ENCODE measurements at places on chromosomes 6 and 20.
A peak's percentile ranks its signal among the peaks of the same experiment; 100 is the strongest.

GRCh38 chr6:25556516-25556915 is 95.5 kb upstream of the SCGN start:
- H3K27me3 ChIP-seq = no peaks in the 10 kb centered on the region
- no peak overlapping the region for H3K4me3 ChIP-seq
- no peaks in the 10 kb centered on the region for H3K4me1 ChIP-seq
- no peaks in the 10 kb centered on the region for H3K36me3 ChIP-seq
- no peak overlapping the region for H3K27ac ChIP-seq

GRCh38 chr20:16260911-16261310 is 312.3 kb downstream of the KIF16B start:
- DNase-seq = no peak
- H3K27ac ChIP-seq = no peak overlapping the region
- no peaks in the 10 kb centered on the region for H3K4me1 ChIP-seq
- no peaks in the 10 kb centered on the region for H3K36me3 ChIP-seq
- H3K27me3 ChIP-seq = no peaks in the 10 kb centered on the region

- H3K36me3 ChIP-seq = no peaks in the 10 kb centered on the region
- H3K4me3 ChIP-seq = no peak overlapping the region
- no peaks in the 10 kb centered on the region for H3K27me3 ChIP-seq
- DNase-seq = no peak
- H3K4me1 ChIP-seq = no peaks in the 10 kb centered on the region
- no peak overlapping the region for H3K27ac ChIP-seq
These were observed 38.1 kb downstream of the HTR1B start for GRCh38 chr6:77425216-77425615.

DNA sequence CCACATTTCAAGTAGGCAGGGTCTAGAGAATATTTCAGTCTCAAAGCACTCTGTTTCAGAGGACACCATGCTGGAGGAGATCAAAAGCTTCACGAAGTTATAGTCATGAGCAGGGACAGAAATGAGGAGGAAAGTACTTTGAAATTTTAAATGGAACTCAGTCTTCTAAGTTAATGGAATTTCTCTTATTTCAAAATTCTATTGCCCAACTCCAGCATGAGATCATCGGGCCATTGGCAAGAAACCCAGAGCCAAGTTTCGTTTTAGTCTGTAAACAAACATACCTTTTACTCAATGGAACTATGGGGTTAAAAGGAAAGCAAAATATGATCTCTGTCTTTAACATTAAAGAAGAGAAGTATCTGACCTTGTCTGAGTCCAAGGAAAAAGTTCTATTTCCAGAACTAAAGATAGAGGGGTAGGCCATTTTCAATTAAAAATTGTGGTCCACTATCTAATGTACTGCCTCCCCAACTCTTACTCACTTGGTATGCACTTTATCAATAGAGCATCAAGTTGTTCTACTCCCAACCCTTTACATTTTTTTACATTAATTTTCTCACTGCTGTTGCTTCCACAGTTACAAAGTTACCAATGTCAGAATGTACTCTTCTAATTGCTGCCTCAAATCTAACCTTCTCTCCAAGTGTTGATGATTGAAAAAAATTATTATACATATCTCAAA is 235.3 kb upstream of the NRSN1 start:
- no peaks in the 10 kb centered on the region for H3K36me3 ChIP-seq
- H3K4me3 ChIP-seq = no peak overlapping the region
- H3K27me3 ChIP-seq = no peaks in the 10 kb centered on the region
- DNase-seq = no peak
- H3K27ac ChIP-seq = no peak overlapping the region

DNA sequence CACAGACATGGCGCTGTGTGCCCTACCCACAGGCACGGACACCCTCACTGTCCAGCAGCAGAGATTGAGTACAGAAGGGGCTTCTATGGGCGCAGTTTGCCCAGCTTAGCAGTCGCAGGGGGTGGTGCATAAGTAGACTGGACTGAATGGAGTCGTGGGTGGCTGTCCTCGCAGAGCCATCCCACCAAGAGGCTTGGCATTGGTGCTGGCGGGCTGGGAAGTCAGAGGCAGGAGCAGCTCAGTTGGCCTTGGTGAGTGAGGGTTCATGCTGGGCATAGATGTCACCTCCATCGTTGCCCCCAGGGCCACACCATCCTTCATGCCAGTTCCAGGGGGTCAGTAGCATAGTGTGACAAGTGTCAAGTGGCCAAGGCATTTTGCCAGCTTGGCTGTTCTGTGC is 25.2 kb downstream of the SUMO4 start:
- no peaks in the 10 kb centered on the region for H3K27me3 ChIP-seq
- no peak overlapping the region for H3K4me3 ChIP-seq
- no peak for DNase-seq
- H3K4me1 ChIP-seq = peaks cover 7% of the 10 kb centered on the region
- H3K27ac ChIP-seq = no peak overlapping the region

DNA sequence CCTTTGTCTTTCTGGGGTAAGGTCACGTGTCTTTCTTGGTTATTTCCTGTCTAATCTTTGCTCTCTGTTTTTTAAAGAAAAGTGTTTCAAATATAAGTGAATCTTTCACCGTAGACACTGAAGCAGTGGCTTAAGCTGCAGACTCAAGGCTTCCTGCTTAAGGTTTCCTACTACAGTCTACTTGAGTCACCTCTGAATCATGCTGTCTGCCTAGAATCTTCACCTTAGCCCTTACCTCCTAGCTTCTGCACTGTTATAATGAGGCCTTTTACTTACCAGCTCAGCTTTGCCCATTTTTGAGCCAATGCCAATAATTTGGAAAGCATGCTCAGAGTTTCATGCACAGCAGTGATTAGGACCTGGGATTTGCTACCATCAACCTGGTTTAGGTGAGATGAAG is 30.6 kb downstream of the ADGRF4 start:
- H3K4me1 ChIP-seq = no peaks in the 10 kb centered on the region
- no peak for DNase-seq
- H3K36me3 ChIP-seq = no peaks in the 10 kb centered on the region
- H3K27ac ChIP-seq = no peak overlapping the region
- H3K4me3 ChIP-seq = no peak overlapping the region

DNA sequence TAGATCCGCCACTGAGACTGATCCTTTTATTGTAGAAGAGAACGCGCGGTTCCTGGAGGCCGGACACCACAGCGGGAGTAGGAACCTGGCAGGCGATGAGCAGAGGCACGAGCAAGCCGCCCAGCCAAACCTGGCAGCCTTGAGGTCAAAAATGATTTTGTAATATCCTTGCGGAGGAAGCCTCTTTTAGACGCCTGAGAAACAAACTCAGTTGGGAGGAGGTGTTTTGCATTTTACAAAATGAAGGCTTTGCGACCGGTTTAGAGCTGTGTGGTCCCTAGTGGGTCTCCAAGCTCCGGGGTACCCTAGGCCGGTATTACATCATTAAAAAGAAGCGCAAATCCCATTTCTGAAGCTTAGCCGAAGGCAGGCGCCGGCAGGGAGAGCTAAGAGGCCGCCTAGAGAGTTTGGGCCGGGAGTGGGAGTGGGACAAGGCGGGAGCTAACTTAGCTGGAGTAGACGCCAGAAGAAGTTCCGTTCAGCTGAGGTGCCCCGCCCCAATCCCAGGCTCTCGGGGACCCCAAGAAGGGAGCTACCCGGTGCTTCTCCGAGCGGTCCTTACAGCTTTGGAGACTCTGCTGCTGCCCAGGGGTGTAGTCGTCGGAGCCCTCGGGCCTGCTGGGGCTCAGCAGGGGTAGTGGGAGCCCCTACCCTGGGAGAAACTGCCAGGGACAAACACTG is 1.9 kb upstream of the TBX18 start:
- H3K27ac ChIP-seq = no peak overlapping the region
- H3K4me1 ChIP-seq = no peaks in the 10 kb centered on the region

DNA sequence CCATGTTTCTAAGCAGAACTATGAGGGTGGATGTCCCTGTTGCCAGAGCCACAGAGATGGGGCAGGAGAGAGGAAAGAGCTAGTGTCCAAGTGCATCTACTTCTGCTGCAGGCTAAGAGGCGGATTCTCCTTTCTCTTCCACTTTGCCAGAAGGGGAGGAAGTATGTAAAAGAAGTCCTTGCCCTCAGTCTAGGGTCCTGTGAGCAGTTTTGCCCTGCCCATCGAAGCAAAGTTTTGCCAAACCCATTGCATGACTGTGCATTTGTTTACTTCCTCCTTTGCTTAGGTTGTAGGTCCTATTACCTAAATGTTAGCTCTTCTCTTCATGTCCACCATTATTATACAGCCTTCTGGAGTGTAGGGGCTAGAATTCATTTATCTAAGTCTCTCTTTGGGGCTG is 106.2 kb upstream of the ARMC2 start:
- no peaks in the 10 kb centered on the region for H3K27me3 ChIP-seq
- peaks cover 37% of the 10 kb centered on the region for H3K4me1 ChIP-seq
- no peak overlapping the region for H3K27ac ChIP-seq
- DNase-seq = no peak
- no peaks in the 10 kb centered on the region for H3K36me3 ChIP-seq

GRCh38 chr6:78746457-78746856 is 120.9 kb upstream of the IRAK1BP1 start:
- DNase-seq = no peak
- no peak overlapping the region for H3K4me3 ChIP-seq
- no peaks in the 10 kb centered on the region for H3K36me3 ChIP-seq
- H3K4me1 ChIP-seq = no peaks in the 10 kb centered on the region
- H3K27ac ChIP-seq = no peak overlapping the region

DNA sequence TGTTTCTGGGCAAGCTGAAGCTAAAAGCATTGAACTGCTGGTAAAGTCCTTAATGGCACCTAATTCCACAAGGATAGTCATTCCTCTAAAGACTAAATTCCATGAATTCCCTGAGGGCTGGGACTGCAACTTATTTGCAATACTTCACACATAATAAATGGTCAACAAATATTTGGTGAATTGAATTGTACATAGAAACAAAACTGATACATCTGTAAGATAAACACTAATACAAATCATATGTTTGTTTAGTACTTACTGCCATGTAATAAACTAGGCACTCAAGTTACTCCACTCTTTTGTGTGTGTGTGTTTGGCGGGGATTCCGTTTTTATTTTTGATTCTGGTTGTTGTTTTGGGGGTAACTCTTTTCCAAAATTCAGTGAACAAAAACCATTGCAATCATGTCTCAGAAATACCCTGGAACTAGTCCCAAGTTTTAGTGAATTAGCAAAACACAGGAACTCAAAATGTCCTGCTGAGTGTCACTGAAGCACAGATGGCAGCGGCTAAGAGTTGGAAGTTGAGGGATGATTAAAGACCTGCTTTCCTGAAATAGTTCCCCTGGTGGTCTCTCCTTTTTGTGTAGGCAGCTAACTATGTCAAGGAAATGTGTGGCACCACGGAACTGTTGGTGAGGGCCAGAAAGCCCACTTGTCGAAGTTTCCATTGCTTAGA is 74.8 kb upstream of the SNRPB2 start:
- H3K4me1 ChIP-seq = no peaks in the 10 kb centered on the region
- no peak overlapping the region for H3K27ac ChIP-seq
- peaks cover 6% of the 10 kb centered on the region for H3K27me3 ChIP-seq
- H3K36me3 ChIP-seq = no peaks in the 10 kb centered on the region

- no peaks in the 10 kb centered on the region for H3K36me3 ChIP-seq
- no peak overlapping the region for H3K27ac ChIP-seq
- DNase-seq = peak; percentile 34
- no peak overlapping the region for H3K4me3 ChIP-seq
- no peaks in the 10 kb centered on the region for H3K4me1 ChIP-seq
These were observed 666.0 kb downstream of the PHF3 start for GRCh38 chr6:64301307-64302236.

DNA sequence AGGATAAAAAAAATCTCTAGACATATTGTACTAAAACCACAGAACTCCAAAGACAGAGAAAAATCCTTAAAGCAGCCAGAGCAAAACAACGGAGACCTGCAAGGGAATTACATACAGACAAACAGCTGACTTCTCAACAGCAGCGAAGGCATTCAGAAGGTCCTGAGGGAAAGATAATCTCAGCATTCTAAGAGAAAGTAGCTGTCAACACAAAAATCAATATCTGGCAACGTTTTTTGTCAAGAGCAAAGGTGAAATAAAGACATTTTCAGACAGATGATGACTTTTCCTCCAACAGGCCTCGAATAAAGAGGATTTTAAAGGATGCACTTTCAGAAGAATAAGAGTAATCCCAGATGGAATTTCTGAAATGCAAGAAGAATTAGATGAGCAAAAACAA is 6.1 kb upstream of the SCGN start:
- H3K27me3 ChIP-seq = peaks cover 38% of the 10 kb centered on the region
- no peaks in the 10 kb centered on the region for H3K36me3 ChIP-seq
- DNase-seq = no peak
- H3K27ac ChIP-seq = no peak overlapping the region
- no peaks in the 10 kb centered on the region for H3K4me1 ChIP-seq

GRCh38 chr6:169379495-169380070 is 125.9 kb upstream of the THBS2 start:
- H3K27ac ChIP-seq = no peak overlapping the region
- no peaks in the 10 kb centered on the region for H3K4me1 ChIP-seq
- no peak overlapping the region for H3K4me3 ChIP-seq
- DNase-seq = no peak
- H3K36me3 ChIP-seq = no peaks in the 10 kb centered on the region

- H3K27me3 ChIP-seq = no peaks in the 10 kb centered on the region
- no peak overlapping the region for H3K4me3 ChIP-seq
- no peak overlapping the region for H3K27ac ChIP-seq
These were observed 44.6 kb downstream of the TAF4 start for GRCh38 chr20:62020935-62021701.

- H3K4me1 ChIP-seq = no peaks in the 10 kb centered on the region
- no peak overlapping the region for H3K4me3 ChIP-seq
- no peak overlapping the region for H3K27ac ChIP-seq
- H3K27me3 ChIP-seq = no peaks in the 10 kb centered on the region
- no peak for DNase-seq
These were observed 597.9 kb downstream of the COL12A1 start for GRCh38 chr6:74607934-74608333.

DNA sequence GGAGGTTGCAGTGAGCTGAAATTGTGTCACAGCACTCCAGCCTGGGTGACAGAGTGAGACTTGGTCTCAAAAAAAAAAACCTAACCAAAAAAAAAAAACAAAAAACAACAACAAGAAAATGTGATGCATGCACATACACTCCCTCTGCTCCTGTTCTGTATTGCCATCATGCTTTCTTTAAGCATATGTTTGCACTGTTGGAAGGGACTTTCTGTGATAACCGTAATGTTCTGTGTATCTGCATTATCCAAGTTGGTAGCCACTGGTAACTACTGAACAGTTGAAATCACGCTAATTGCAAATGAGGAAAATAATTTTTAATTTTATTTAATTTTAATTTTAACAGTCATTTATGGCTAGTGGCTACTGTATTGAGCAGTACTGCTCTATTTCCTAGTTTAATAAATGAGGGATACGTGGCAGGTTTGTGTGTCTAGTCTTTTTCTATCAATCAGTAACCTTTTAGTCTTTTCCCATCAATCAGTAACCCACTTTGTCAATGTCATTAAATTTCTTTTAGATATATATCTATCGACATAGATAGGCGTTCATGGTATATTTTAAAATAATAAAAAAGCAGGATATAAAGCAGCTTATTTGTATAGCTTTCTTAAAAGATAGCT is 135.6 kb downstream of the ASCC3 start:
- H3K4me1 ChIP-seq = no peaks in the 10 kb centered on the region
- no peak overlapping the region for H3K4me3 ChIP-seq
- no peak overlapping the region for H3K27ac ChIP-seq
